ENCODE measurements at places on chromosomes 4 and X. TPM values are rescaled to one million over a fixed set of nuclear protein-coding genes. Genes with fewer than 3 reads are reported as not detected.

TMEM271 gene
- 0.06 TPM for polyA plus RNA-seq

FAM133A gene
- 0.34 TPM for polyA plus RNA-seq

STARD8 gene
- polyA plus RNA-seq = 11.4 TPM

CLGN gene
- polyA plus RNA-seq = 4.2 TPM

CXCL6 gene
- polyA plus RNA-seq = not detected

CNKSR2 gene
- polyA plus RNA-seq = 1.7 TPM

Data from left renal pelvis (tissue), 4 donors.